ENCODE measurements at places on chromosomes 12 and 14.

DNA sequence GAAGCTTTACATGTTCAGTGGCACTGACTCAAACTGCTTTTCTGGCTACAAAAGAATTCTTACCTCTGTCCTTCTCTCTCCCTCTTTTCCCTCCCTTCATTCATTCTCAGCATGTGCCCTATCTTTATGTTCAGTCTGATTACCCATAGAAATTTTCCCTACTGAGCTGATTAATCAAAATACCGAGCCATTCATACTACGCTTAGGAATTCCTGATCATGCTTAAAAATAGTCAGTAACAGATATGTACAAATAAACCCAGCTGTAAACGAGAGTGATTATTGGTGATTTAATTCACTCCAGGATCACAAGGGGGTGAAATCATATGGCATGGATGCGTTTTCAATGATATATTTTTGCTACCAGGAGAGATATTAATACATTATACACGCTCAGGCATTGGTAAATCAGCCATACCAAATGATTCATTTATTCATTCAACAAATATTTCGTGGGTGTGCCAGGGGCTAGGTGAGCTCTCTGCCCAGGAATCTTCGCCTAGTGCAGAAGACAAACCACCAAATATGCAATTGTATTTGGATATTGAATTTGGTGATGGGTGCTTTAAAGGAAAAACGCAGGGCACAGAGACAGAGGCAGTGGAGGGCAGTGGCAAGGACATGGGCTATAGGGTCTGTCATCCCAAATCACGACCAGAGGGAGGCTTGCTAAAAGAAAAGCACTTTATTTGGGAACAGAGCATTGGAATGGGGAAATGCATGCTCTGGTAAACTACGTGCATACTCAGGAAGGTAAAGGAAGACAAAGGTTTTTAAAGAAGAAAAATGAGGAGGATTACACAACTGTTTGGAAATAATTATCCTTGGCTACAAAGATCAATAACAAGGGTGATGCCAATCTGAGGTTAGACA is 13.9 kb upstream of the VRK1 start:
- no peak for DNase-seq

DNA sequence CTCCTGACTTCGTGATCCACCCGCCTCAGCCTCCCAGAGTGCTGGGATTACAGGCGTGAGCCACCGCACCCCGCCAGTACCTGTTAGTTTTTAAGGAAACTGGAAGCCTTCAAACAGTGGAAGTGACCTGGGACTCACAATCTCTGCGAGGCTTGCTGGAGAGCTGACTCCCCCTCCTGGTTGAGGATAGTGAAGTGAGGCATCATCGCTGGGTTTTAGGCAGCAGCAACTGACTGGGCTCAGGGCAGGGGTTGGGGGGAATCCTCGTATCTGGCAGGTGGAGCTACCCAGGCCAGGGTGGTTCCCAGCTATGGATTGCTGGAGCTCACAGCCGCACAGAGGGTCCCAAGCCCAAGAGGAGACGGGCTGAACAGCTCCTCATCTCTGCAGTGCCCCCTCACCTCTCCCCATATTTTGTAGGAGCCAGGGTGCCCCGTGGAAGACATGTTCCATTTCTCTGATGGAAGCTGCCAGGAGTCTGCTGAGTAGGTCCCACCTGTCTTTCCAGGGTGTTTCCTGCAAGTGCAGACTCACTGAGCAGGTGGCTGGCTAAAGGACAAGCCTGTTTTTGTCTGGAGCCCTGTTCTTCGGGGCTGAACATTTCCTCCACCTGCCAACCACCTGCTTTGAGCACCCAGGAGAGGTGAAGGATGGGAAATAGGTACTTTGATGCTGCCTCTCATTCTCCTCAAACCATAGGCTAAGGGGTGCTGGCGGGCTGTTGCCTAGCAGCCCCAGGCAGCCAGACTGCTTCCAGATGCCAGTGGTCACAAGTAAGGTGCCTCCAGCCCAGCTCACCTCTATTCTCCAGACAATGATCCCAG is 3.1 kb downstream of the AVIL start:
- DNase-seq = no peak

DNA sequence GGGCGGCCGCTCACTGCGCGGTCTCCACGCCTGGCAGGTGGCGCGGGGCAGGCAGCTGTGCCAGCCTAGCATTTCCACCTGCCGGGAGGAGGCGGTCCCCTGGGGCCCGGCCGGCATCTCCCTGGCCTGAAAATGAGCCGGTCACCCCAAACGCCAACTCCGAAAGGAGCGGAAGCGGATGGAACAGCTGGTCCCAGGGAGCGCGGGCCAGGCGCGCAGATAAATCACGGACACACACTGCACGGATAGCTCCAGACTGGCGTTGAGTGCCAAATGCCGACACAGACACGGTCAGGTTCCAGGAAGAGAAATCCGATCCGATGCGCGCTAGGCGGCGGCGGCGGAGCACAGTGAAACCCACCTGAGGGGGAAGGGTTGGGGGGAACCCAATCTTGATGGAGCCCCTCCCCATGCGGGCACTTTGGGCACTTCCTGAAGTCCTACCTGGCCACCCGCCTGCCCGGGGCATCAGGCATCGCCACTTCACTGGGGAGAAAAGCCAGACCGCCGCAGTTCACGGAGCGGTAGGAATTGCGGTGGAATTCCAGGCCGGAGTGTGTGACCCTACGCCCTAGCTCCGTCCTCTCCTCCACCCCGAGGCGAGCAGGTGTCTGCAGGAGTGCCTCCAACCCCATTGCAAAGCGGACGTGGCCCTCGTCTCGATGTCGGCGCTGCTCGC is 624 bp upstream of the PLEKHD1 start:
- DNase-seq = no peak

DNA sequence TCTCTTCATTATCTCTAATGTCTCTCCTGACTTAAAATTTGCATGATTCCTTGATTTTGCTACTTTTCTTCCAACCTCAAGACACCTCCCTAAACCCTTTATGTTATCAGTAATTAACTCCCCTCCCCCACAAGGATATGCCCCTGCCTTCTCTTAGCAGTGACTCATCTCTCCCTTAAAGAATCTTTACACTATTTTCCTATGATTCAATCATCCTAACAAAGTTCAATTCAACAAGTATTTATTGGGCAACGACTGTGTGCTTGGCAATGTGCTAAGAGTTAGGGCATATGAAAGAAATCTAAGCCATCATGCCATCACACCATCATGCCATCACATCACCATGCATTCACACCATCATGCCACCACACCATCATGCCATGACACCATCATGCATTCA is 80.1 kb downstream of the ANO2 start:
- DNase-seq = no peak

DNA sequence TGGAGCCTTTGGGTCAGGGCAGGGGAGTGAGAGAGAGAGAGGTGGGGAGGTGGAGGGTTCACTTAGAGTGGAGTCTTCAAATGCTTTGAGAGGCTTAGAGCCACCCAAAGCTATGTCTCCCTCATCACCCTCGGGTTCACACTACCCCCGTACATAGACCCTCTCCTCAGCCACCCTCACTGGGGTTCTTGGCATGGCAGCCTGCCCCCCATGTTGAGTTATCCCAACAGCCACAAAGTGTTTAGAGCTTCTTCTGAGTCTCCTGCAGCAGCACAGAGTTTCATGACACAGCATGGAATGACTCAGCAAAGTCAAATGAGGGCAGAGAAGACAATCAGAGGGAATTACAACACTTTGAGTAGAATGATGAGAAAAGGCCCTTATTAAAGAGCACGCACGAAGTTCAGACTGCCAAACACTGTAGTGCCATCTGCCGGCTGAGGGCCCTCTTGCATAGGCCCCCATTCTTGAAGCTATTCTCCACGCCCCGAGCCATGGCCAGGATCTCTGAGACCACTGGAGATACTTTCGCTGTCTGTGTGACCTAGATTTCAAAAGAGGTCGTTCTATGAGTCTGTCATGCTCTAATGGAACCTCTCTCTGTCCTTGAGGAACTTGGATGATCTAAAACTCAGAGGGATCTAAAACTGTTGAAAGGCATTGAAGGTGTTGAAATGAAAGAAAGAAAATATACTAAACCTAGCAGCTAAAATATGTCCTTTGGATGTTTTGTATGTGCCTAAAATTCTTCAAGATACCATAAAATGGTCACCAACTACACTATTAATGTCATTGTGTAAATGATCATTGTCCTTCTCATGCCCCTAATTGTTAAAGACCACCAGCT is 221.9 kb downstream of the PELI2 start:
- peak; percentile 81 for DNase-seq

DNA sequence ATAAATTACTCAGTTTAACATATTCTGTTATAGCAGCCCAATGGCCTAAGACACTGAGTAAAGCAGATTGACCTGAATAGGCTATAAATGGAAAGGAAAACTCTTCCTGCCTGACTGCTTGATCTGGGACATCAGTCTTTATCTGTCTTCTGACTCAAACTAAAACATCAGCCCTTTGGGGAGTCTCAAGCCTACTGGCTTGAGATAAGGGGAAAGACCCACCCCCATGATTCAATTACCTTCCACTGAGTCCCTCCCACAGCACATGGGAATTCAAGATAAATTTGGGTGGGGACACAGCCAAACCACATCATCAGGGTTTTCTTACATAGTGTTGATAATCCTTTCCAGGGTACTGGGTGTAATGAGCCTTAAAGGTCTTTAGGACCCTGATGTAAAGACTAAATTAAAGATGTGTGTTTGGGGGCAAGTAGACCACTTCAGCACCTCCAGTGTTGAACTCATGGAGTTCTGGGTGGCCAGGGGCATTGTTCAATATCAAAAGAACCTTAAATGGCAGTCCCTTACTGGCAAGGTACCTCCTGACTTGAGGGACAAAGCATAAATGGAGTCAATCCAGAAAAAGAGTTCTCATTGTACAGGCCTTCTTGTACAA is 67.8 kb downstream of the TSHR start:
- peak; percentile 96 for DNase-seq

DNA sequence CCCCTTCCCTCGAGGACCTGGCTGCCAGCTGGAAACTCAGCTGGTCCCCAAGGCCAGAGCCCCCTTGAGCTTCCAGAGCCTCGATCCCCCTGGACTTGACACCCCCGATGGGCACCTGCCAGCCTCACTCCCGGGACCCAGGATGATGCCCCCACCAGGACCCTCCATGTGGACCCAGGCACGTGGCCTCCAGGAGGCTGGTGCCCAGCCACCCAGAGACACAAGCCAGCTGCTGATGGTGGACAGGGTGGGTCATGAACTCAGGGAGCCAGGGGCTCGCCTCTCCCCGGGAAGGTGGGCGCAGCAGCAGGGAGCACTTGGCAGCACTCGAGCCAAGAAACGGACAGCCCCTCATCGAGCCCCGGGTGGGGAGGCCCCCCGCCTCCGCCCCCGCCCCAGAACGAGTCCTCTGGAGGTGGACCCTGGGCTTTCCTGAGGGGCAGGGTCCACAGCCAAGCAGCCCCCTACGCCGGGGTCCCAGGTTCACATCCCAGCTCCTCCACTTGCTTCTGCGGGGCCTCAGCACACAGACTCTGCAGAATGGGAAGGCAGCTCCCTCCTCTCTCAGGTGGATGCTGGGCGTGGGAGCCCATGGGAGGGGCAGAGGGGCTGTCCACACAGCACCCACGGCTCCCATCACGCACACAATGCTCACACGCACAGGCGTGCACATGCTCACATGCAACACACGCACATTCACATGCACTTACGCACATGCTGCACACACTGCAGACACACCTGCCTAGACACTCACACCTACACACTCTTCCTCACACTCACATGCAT is 12.1 kb downstream of the C14orf180 start:
- DNase-seq = no peak

DNA sequence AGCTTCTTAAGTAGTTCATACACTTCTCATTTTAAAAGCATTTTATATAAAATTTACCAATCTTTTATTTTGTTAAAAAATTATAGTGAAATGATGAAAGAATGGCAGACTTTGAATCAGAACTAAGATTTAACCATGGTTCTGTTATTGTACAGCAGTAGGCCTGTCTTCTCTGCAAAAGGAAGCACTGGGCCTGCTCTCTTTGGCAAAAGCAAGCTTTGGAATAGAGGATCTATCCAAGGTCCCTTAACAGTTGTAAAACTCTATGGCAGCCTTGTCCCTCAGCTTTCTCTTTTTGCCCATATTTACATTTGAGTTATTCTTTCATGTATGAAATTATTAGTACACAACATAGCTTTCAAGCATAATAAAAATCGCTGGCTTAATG is 82.8 kb downstream of the PLEKHG7 start:
- DNase-seq = no peak

GRCh38 chr12:67804168-67804567 is 155.6 kb downstream of the DYRK2 start:
- DNase-seq = no peak

- DNase-seq = no peak
These were observed 11.4 kb downstream of the MMP14 start for GRCh38 chr14:22847661-22848341.

- peak; percentile 19 for DNase-seq
These were observed 100.7 kb downstream of the LRRK2 start for GRCh38 chr12:40325349-40325960.

DNA sequence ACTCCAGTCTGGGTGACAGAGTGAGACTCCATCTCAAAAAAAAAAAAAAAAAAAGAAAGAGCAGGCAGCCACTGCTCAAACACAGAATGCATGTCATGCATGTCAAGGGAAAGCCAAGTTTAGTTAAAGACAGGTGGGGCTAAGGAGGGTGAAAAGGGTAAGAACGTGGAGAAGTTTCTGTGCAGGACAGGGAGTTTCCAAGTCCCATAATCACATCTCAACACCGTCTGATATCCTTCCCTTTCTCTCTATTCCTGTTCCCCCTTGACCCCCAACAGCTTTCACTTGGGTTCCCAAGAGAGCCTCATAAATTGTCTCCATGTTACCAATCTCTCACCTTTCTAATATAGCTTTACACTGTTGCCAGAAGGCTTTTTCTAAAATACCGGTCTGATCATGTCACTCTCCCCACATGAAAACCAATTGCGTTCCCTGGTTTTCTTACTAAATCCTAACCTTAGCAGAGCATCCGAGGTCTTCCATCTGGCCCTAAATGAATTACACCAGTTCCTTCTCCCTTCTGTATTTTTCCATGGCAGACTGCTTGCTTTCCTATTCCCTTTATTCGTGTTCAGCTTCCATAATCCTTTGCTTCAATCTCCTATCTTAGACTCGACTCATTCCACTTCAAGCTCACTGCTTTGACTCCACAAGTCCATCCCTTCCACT is 37.0 kb downstream of the LIMA1 start:
- no peak for DNase-seq

DNA sequence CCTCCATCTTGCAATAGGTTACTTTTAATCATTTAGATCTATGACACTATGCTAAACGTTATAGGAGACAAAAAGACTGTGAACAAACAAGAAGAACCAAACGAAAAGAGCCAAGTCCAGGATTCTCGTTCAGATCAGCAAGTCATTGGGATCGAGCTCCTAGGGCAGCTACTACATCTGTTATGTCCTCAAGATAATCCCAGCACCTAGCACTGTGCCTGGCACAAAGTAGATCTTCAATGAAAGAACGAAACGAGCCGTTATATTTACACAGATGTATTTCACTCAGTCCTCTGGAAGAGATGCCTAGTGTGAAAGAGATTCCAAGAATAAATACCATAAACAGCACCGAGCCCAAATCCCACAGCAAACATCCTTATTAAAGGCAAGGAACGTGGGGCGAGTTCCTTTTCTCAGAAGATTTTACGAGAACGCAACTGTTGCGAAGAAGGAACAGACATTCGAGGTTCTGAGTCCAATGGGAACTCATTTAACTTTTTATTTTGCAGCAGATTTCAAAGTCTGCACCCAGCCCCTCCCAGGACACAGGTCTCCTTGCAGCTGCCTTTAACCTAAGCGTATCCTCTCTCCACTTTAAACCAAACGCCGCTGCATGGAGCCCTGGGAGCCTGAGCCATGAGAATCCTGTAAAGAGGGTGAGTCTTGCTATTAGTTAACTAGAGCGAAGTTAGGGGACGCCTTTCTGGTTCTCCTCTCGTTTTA is 544 bp upstream of the TDP1 start:
- no peak for DNase-seq

GRCh38 chr12:26219736-26220135 is 24.4 kb downstream of the SSPN start:
- no peak for DNase-seq
